Activated naive CD4-positive, alpha-beta T cell treated with Interleukin-2 at 50 U/mL for 16 hours (primary cell): ENCODE measurements at places on chromosomes 1 and 21.

DNA sequence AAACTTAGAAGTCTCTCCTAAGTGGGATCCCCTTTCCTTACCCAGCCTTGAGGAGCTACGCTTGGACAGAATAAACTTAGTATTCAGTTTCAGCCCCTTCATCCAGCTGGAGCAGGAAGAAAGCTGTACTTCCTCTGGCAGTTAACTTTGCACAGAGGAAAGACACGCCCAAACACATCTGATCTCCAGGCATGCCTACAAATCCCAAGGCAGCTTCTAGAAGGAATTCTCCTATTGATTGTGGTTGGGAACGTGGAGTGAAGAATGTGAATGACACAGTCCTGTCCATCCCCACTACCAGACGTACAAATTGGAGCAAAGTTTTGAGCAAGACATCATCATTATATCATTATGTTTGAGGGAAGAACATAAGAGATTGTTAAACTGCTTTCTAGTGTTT, 6.6 kb upstream of the AK4 start:
- DNase-seq, result no peak

DNA sequence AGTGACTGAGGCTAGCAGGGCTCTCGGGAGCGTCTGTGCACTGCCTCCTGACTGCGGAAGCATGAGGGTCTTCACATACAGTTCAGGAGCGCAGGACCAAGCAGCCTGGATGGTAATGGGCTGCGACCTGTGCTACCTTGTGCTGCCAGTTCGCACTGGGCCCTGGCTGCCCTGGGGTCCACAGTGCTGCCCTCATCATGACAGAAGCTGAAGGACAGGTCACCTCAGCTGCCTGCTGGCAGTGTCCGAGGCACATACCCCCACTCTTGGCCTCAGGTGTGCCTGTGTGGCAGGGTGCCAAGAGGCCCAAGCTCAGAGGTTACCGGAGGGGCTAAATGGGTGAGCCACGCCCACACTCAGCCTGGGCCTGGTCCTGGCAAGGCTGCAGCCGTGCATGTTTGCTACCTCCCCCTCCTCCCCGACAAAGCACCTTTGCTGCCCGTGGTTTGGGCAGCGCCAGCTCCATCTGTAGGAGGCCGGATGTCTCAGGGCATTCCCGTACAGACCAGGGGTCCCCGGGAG, 4.4 kb downstream of the JMJD4 start:
- no peak for DNase-seq

DNA sequence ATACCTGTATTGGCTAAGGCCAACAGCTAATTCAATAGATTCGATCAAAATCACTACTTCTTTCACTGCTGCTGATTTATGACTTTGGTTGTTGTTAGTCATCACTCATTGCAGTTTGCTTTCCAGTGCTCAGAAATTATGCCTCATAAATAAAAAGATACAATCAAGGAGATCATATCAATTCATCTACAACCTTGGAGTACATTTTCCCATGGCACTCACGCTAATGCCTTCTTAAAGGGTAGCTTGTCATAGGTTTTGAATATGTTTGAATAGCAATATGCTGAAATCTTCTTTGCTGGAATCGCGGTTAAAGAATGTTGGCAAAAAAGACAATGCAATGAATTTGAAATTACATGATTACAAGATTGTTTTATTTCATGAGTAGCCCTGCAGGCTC, 89.9 kb downstream of the KCTD3 start:
- no peak for DNase-seq

DNA sequence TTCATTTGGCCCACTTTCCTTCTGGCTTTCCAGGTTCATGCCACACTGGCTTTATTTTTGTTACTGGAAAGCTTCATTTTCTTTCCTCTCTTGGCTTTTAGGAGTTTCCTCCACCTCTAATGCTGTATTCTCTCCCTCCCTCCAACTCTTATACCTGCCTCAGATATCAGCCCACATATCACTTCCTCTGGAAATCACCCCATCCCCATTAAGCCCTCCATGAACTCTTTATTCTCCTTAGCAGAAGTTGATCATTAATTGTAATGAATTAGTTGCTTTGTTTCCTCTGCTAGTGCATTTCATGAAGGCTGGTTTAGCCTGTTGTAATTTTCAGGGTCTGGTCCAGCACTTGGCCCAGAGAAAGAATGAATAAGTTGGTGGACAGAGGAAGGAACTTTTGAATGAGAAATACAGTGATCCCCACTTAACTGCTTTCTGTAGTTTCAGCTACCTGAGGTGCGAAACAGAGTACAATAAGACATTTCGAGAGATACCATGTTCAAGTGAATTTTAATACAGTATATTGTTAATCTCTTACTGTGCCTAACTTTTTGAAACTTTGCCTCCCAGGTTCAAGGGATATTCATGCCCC, 1.7 kb downstream of the SOAT1 start:
- no peak for DNase-seq

DNA sequence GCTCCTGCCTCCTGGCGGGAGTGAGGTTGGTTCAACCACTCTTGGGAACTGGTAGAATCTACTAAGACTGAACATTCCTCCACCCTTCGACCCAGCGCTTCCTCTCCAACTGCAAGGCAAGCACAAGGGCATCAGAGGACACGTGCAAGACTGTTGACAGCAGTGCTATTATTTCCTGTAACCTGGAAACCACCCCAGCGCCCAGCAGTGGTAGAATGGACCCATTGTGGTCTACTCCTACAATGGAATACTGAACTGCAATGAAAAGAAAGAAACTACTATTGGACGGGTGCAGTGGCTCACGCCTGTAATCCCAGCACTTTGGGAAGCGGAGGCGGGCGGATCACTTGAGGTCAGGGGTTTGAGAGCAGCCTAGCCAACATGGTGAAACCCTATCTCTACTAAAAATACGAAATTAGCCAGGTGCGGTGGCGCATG, 33.0 kb upstream of the TARDBP start:
- DNase-seq, result no peak

- DNase-seq, result no peak
Observed at GRCh38 chr1:152448095-152448494, 34.0 kb upstream of the CRNN start.

DNA sequence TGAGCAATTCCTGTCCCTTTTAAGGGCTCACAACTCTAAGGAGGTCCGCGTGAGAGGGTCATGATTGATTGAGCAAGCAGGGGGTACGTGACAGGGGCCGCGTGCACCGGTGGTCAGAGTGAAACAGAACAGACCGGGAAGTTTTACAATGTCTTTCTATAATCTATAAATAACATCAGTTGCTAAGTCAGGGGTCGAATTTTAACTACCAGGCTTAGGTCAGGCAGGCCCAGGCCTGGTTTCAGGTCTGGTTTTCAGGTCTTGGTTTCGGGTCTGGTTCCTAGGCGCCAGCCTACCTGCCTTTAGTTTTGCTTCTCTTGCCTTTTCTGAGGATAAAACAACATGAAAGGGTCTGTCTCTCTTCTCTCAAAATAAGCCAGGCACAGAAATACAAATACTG, 476.0 kb upstream of the CAMK1G start:
- DNase-seq, result no peak

DNA sequence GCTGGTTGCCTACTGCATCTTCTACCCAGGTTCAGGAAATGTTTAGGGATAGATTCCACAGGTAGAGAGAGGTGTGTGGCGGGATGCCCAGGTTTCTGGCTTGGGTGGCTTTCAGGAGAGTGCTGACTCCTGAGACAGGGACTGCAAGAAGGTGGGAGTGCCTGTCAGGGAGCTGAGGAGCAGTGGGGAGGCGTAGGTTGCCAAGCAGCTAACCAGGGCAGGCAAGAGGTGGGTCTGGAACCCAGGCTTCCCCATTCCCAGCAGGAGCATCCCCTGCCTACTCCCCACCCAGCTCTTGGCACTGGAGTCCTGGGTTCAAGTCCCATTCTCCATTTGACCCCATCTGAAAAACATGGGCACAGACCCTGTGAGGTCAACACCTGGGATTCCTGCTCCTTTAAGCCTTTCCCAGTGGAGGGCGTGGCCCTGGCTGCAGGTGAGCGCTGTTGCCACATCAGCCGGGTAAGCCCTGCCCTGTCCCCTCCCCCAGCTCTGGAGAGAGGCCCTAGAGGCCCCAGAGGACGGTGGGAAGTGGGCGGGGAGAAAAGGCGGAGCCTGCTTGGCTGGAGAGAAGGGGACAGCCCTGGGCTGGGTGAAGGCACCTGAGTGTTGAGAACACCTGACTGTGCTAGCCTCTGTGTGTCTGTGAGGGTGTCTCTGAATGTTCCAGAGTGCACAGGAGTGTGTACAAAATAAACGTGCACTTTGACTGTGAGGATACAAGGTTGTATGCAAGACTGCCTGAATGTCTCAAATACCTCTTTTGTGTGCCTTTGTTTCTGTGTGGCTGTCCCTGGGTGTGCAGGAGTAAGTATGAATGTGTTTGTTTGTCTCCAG, 14.0 kb upstream of the SYNC start:
- DNase-seq, result peak; percentile 45

DNA sequence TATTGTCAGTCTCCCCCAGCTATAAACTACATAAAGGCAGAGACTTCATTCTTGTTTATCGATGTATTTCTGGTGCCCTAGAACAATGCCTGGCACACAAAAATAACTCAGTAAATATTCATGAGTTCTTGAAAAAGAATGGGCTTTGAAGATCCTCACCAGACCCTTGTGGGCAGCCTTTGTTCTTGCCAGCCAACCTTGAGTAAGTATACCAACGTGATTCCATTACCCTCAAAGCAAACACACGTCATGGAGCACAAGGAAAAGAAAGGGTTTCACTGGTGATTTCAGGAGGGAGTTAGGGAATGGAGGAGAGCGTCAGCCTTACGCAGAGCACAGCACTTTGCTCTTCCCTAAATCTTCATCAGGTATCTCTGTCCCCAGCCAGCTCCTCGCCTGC, 29.4 kb downstream of the NMNAT2 start:
- no peak for DNase-seq

- DNase-seq, result no peak
Observed at GRCh38 chr1:41535716-41536115, 51.2 kb upstream of the EDN2 start.

GRCh38 chr1:205678286-205679111, 1.8 kb downstream of the SLC45A3 start:
- no peak for DNase-seq

DNA sequence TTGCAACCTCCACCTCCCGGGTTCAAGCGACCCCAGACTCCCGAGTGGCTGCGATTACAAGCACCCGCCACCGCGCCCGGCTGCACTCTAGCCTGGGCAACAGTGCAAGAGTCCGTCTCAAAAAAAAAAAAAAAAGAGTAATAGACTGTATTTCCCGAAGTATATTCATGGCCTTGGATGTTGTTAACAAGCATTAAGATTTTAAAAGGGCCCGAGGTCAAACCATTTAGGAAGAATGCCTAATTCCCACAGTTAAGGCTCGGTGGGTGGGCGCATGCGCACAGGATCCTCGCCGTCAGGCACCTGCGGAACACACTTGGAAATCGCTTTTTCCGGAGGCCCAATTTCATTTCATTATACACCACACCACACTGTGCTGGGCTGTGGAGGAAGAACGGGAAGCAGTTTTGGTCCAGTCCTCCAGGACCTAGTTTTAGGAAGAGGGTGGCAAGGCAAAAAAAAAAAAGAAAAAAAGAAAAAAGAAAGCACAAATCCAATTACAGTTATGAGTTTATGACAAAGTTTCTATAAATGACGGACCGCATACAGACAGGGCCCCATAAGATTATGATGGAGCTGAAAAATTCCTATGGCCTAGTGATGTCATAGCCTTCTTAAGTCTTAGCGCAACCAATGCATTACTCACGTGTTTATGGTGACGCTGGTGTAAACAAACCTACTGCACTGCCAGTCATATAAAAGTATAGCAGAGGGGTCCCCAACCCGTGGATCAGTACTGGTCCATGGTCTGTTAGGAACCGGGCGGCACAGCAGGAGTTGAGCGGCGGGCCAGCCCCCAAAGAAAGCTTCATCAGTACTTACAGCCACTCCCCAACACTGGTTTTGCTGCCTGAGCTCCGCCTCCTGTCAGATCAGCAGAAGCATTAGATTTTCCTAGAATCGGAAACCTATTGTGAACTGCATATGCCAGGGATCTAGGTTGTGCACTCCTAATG, 38.2 kb downstream of the H3-3A start:
- DNase-seq, result peak; percentile 40

DNA sequence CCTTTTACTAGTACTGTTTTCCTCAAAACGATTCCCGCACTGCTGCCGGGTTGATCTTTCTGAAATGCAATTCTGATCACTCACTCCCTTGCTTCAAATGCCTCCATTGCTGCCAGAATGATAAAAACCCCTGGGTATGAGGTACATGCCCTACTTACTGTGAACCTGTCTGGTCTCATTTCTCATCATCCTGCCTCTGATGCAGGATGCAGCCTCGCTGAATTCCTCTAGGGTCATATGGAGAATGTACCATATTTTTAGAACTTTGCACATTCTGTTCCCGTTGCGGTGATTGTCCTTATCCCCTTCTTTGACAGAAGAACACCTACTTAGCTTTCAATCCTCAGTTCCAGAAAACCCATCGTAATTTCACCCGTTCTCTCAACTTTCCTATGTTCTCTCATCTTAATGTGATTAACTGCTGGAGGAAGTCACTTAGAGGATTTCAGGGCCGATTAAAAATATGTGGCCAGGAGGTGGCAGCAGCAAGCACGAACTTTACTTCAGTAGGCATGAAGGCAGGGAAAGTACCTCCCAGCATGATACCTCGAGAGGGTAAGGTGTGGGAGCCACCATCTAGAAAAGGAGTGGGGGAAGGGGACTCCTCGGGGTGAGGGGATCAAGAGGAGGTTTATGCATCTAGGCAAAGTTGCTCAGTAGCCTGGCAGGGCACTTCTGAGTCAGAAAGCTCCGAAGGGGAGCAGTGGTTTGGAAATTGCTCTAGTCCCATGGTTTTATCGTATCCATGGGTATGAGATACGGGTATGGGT, 361.5 kb upstream of the ZP4 start:
- DNase-seq, result no peak

DNA sequence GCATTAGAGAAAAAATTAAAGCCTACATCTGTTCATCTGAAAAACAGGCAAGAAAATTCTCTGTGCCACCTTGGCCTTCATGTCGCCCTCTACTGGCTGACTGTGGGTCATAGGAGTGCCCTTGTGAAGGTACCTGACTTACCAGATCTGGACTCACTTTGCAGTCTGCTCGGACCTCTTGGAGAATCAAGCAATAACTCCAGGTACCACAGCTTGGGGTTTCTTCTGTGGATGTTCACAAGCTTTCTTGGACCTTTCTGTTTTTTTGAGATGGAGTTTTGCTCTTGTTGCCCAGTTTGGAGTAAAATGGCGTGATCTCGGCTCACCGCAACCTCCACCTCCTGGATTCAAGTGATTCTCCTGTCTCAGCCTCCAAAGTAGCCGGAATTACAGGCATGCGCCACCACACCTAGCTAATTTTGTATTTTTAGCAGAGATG, 2.4 kb upstream of the PRAMEF18 start:
- peak; percentile 30 for DNase-seq

- DNase-seq, result no peak
Observed at GRCh38 chr1:86778569-86779239, 74.3 kb downstream of the SH3GLB1 start.

- DNase-seq, result no peak
Observed at GRCh38 chr1:162210196-162210595, 140.7 kb downstream of the NOS1AP start.

GRCh38 chr1:165564561-165564960, 20.8 kb downstream of the LRRC52 start:
- no peak for DNase-seq

- DNase-seq, result no peak
Observed at GRCh38 chr21:46120301-46121285, 22.7 kb downstream of the COL6A2 start.

- no peak for DNase-seq
Observed at GRCh38 chr1:183912265-183912886, 107.5 kb downstream of the RGL1 start.

- DNase-seq, result no peak
Observed at GRCh38 chr21:46428286-46428685, 30.4 kb upstream of the DIP2A start.

- DNase-seq, result no peak
Observed at GRCh38 chr1:22317920-22318243, 133.8 kb upstream of the ZBTB40 start.

GRCh38 chr1:35449334-35450008, 107.7 kb downstream of the KIAA0319L start:
- no peak for DNase-seq
